ENCODE measurements at places on chromosomes 7 and 10.

DNA sequence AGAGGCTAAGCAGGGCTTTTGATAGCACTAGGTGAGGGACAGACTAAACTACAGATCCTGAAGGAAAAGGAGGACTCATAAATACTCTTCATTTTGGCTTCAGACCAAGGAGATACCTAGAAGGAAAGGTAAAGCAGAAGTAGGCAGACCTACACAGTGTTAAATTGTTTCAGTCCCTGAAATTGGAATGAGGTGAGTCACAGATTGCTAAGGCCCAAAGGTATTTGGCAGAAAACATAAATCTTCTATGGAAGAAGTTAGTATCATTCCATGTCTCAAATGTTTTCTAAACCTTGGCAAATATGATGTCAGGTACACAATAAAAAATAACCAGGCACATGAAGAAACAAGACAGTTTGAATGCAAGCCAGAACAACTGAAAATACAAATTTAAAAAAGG is 30.0 kb downstream of the MTERF1 start:
- peak; percentile 61 for DNase-seq

GRCh38 chr7:1287752-1288201 is 55.1 kb downstream of the UNCX start:
- no peak for DNase-seq

- no peak for DNase-seq
Observed at GRCh38 chr10:11437391-11438142, 173.9 kb downstream of the USP6NL start.

- no peak for DNase-seq
Observed at GRCh38 chr10:6012121-6012905, 35.0 kb upstream of the IL15RA start.

DNA sequence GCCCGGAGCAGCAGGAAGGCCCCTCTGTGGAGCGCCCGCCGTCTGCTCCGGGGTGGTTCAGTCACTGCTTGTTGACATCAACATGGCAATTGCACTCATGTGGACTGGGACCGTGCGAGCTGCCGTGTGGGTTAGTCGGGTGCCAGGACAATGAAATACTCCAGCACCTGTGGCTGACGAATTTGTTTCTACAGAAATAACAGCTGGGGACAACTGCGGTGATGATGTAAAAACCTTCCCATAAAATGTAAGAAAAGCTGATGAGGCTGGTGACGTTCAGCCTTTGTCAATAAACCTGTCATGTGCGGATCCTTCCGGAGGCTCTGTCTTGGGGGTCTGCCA is 5.6 kb downstream of the GPER1 start:
- DNase-seq: no peak

DNA sequence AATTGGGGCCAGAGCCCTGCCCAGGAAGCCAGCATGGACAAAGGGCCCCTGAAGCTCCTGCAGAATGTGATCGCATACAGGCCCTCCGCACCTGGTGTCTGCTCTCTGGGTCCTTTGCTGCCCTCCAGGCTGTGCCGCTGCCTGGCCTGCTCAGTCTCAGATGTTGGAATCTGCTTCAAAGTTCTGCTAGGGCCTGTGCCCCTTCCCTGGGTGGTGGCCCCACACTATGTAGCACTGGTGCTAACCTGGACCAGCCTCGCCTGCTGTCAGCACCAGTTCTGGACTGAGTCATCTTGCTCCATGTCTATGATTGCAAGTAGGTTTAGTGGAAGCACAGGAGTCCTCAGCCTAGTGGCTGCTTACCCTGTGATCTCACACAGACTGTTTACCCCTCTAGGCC is 6.3 kb downstream of the MAT1A start:
- no peak for DNase-seq

DNA sequence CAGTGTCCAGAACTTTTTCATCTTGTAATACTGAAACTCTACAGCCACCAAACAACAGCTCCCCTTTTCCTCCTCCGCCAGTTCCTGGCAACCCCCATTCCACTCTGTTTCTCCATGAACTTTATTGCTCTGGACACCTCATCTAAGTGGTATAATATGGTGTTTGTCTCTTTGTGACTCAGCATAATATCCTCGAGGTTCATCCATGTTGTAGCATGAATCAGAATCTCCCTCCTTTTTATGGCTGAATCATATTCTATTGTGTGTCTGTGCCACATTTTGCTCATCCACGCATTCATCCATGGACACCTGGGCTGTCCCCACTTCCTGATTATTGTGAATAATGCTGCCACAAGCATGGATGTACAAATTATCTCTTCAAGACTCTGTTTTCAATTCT is 124.4 kb upstream of the FGFR2 start:
- peak; percentile 65 for DNase-seq

DNA sequence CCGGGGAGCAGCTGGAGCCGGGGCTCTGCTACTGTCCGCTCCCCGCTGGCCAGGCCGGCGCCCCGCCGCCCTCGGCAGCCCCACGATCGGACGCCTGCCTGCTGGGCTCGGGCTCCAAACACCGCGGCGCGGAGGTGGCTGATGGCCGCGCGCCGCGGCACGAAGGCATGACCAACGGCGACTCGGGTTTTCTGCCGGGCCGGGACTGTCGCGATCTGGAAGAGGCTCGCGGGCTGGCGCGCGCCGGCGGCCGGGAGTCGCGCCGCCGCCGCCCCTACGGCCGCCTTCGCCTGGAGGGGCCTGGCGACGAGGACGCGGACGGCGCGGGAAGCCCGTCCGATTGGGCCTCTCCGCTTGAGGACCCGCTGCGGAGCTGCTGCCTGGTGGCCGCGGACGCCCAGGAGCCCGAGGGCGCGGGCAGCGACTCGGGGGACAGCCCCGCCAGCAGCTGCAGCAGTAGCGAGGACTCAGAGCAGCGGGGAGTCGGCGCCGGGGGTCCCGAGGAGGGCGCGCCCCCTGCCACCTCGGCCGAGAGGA is 570 bp downstream of the TBC1D12 start:
- DNase-seq: no peak

- no peak for DNase-seq
Observed at GRCh38 chr7:94394437-94395140, at the start of gene COL1A2. TSS of gene COL1A2 (plus strand) at chr7:94394895. CDS start at chr7:94395032, 137 bp downstream.

DNA sequence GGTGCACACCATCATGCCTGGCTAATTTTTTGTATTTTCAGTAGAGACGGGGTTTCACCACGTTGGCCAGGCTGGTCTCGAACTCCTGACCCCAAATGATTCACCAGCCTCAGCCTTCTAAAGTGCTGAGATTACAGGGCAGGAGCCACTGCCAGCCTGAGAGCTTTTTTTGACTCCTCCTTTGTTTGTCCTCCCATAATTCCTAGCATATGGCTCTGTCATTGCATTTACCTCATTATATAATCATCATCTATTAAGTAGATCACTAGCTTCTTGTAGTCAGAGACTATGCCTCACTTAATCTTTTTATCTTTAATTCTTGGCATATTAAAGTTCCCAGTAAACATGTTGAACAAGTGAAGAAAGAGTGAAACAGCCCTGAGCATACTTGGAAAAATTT is 82.1 kb downstream of the CPEB3 start:
- DNase-seq: peak; percentile 25

DNA sequence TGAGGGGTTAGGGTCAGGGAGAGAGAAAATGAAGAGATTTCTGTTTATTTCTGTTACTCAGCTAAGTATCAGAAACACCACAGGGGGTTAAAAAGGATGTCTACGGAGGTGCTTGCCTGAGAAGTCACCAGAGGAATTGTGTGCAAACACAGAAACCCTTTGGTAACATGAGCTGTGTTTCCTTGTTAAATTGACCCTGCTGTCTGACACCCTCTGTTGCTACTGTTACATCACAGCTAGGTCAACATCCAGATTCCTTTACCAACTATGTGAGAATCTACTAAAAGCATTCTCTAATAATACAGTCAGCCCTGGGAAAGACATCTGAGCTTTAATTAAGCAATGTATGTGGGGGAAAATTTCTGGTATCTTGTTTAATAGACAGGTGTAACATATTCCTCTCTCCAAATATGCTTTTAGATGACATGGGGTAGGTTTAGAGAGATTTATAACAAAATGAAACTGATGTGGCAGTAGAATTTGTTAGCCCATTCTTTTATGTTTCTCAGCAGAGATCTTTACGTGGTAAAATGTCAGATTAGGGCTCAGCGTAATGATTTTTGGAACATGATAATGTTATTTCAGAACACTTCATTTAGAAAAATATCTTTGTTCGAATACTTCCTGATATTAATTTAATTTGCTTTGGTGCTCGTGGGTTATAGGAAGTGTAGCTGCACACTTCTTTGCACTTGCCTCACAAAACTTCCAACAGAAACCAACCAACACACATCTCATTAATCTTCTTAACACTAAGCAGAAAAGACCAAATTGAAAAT is 168.0 kb upstream of the AHR start:
- DNase-seq: no peak

GRCh38 chr7:11437994-11438393 is 394.0 kb downstream of the THSD7A start:
- DNase-seq: no peak

DNA sequence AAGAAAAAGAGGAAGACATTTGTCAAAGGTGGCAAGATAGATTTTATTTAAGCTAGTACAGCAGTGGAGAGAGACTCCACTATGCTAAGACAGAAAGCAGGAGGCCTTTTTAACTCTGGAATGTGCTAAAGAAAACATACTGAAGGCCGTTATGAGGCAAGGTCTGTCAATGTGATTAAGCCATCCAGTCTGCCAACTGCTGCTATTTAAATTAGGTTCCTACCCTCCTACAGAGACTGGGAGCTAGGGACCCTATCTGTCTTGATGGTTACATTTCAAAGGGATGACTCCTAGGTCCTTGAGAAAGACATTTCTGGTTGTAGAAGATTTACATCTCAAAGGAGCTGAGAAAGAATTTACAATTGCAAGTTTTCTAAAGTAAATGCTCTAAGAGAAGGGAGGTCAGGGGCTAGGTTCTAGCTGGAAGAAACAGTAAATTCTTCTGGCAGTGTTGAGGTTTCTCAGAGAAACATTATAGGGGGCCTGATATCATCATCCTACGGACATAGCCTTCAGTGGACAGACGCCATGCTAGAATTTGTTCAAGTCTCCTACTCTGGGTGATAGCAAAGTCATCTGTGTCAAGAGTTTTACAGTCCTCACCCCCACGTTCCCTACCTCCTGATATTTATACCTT is 211.6 kb downstream of the PHF14 start:
- no peak for DNase-seq

DNA sequence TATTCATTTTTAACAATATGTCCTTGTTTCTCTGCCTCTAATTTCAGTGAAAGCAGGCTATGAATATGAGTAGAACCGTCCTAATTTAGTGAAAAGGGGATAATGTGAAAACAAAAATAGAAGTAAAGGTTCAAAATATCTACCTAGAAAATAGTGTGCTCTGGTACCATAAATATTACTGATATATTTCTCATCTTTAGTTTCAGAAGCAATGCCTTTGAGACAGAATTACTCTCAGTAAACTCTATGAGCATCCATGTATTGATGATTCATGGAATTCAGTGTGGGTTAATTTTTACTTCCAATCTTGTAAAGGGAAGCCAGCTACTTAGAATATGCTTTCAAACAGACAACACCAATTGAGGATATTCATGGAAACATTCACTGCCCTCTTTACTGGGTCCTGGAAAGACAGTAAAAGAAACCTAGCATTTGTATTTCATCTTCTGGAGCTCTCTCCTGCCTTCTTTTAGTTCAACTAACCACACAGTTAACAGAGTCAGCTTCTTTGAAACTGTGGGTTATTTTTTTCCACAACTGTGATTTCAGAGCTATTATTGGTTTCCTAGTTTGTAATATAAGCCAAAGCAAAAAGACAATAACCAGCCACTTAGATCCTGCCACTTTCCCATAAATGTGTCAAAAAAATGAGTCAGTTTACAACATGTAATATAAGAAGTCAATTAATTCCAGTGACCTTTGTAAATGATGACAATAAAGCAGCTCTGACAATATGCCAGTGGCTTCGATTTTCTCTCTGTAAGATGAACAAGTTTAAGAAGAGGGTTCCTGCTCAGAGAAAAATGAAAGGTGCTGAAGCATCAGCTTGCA is 1.7 kb downstream of the LRRN3 start:
- no peak for DNase-seq

- DNase-seq: no peak
Observed at GRCh38 chr7:43562383-43562782, 20.5 kb upstream of the STK17A start.

DNA sequence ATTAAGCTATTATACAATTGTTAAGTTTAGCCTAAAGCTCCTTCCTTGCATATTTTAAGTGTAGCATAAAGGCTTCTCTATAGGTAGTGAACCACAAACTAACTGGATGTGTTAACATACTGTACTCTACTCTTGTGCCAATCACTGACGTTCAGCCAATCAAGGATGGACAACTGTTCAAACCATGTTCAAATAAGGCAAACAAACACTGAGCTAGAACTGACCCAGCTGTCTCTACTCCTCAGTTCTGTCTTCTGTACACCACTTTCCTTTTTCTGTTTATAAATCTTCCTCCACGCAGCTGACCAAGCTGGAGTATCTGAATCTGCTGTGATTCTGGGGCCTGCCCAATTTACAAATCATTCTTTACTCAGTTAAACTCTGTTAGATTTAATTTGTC is 188.7 kb upstream of the MBL2 start:
- no peak for DNase-seq

DNA sequence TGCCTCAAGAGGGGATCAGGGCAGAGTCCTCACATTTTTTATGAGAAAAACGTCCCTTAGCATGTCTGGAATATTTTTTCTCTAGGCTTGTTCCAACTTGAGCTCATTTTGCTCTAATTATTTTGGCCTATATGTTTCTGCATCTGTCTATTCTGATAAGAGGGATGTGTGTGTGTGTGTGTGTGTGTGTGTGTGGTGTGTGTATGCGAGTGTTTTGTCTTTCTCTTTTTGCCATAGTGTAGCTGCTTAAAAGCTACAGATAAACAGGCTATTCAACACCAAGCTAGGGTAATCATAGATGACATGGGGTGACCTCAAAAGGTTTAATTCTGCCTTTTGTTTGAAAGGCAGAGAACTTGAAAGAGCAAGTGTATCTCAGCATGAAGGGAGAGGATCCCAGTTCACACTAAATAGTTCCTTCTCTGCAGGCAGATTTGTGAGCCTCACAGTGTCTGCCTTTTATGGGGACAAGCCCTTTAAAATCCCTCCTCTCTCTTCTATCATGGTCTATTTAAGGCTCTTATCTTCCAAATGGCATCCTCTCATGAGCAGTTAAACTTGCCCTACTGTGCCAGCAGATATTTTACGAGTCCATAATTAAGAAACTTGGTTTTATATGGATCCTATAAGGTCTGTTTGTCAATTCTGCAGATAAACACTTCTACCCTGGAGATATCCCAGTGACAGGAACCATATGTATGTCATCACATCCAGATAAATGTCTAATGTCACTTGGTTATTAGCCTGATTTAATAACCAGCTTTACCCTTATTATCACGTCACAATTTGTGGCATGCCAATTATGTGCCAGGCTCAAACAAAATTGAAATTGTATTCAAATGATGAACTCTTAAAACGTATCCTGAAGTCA is 202.9 kb upstream of the MTPN start:
- DNase-seq: no peak

Data from RCC 7860 (cell line).